ENCODE measurements at places on chromosomes 1 and 21.

- peak; percentile 84 for DNase-seq
Observed at GRCh38 chr1:233326811-233327650, 493 bp upstream of the MAP3K21 start.

- DNase-seq: no peak
Observed at GRCh38 chr1:168419736-168420135, 124.1 kb downstream of the XCL2 start.

- no peak for DNase-seq
Observed at GRCh38 chr1:42163114-42163513, 1.4 kb downstream of the GUCA2A start.

DNA sequence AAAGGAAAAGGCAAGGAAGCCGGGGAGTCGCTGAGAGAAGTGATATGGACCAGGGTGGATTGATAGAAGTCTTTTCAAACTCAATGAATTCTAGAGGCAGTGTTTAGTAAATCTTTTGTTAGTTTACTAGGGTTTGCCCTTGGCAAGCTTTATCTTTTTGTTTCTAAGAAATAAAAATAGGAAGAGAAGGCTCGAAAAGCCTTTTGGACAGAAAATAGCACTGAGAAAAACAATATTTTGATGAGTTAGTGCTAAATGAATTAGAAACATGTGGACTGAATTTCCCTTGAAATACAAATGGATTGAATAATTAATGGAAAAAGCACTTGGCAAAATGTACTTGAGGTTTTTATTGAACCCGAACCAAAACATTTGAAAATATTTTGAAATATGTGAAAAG, 121.8 kb upstream of the SPAG17 start:
- no peak for DNase-seq

- DNase-seq: no peak
Observed at GRCh38 chr1:90834886-90835660, 118.0 kb upstream of the BARHL2 start.

- DNase-seq: no peak
Observed at GRCh38 chr1:240492832-240493440, 119.0 kb downstream of the GREM2 start.

DNA sequence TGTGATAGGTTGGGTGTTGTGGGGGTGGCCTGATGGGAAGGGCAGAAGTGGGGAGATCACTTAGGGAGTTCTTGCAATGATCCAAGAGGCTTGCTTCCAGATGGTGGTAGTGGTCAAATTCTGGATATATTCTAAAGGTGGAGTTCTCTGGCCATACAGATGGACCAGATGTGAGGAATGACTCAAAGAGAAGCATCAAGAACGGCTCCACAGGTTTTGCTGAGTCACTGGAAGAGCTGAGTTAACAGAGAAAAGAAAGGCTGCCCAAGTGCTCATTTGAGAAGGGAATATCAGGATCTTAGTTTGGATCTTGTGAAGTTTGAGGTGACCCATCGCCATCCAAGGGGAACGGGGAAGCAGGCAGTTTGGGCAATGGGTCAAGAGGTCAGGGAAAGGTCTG, 192.9 kb upstream of the GALNT2 start:
- DNase-seq: no peak

- peak; percentile 67 for DNase-seq
Observed at GRCh38 chr1:205335692-205336091, 14.1 kb upstream of the NUAK2 start.

GRCh38 chr21:17925899-17926298, 106.7 kb upstream of the C21orf91 start:
- no peak for DNase-seq

- no peak for DNase-seq
Observed at GRCh38 chr1:31435471-31436409, 22.7 kb downstream of the SERINC2 start.

- DNase-seq: no peak
Observed at GRCh38 chr1:220692436-220693228, 2.5 kb downstream of the C1orf115 start.

DNA sequence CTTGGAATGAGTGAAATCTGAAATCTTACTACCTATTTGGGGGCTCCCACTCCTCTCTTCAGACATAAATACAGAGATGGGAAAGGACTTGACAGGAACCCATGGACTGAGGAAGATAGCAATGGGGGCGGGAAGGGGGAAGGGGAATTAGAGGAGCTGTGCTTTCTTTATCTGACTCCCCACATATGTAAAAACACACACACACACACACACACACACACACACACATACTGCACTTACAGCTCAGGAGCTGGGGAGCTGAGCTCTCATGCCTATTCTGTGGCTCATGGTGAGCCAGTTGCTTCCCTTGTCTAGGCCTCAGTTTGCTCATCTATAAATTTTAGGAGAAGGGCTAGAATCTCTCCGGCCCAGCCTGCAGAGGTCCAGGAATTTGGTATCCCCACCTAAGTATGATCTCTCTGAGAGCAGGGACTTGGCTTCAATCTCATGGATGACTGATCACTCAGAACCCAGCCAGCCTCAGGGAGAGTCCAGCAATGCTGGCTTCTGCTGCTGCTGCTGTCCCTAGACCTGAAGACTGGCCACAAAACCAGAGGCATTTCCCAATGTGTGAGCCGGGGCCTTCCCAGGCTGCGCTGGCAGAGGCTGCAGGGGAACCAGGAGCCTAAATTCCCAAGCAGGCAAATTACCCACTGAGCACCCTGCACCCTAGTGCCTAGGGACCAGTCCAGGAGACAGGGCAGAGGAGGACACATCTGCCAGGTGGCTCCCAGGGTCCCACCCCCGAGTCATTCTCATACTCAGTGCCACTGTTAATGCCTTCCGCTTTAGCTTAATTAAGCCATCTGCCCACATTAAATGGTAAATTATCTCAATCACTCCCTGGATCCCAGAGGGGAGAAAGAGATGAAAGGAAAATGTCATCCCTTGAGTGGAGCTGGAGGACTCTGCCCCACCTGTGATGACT, 57.5 kb upstream of the RBM15 start:
- DNase-seq: no peak

GRCh38 chr1:16235944-16236510, 956 bp downstream of the CPLANE2 start:
- DNase-seq: peak; percentile 67

DNA sequence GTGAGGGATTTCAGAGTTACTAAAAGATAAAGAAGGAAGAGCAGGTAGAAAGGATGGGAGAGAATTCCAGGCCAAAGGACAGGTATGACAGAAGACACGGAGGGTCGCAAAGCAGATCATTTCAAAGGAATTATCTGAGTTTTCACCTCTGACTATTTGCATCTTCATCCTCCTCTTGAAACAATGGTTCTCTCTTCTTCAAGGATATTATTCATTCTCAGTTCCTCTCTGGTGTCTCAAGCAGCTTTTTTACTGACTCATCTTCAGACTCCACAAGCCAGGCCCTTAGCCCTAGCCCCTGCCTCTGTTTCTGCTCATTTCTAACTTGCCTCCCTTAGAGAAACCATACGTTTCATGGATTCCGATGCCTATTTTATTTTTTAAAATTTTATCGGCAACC, 15.0 kb downstream of the DDX59 start:
- DNase-seq: peak; percentile 36

GRCh38 chr1:75579046-75579445, 31.9 kb downstream of the SLC44A5 start:
- no peak for DNase-seq

GRCh38 chr1:38052750-38053415, 6.3 kb upstream of the POU3F1 start:
- no peak for DNase-seq

- no peak for DNase-seq
Observed at GRCh38 chr1:46522184-46522968, 29.1 kb downstream of the KNCN start.

GRCh38 chr1:26283871-26284596, 4.1 kb downstream of the SH3BGRL3 start:
- DNase-seq: no peak

DNA sequence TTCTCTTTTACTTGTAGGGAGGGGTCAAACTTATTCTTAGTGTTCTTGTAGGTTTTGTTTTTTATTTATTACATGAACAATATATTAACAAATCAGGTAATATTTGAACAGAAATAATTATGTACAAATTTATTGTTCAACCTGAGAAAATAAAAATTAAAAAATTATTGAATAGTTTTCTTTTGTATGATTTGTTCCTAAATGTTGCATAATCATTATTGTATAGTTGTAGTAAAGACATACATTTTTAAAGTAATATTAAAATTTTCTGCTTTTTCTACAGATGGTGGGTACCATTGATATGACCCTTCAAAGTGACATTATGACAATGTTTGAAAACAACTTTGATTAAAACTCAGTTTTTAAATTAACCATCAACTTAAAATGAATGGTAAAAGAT, 15.9 kb upstream of the EPHX4 start:
- DNase-seq: no peak

GRCh38 chr1:10161541-10162290, 48.7 kb upstream of the KIF1B start:
- no peak for DNase-seq

DNA sequence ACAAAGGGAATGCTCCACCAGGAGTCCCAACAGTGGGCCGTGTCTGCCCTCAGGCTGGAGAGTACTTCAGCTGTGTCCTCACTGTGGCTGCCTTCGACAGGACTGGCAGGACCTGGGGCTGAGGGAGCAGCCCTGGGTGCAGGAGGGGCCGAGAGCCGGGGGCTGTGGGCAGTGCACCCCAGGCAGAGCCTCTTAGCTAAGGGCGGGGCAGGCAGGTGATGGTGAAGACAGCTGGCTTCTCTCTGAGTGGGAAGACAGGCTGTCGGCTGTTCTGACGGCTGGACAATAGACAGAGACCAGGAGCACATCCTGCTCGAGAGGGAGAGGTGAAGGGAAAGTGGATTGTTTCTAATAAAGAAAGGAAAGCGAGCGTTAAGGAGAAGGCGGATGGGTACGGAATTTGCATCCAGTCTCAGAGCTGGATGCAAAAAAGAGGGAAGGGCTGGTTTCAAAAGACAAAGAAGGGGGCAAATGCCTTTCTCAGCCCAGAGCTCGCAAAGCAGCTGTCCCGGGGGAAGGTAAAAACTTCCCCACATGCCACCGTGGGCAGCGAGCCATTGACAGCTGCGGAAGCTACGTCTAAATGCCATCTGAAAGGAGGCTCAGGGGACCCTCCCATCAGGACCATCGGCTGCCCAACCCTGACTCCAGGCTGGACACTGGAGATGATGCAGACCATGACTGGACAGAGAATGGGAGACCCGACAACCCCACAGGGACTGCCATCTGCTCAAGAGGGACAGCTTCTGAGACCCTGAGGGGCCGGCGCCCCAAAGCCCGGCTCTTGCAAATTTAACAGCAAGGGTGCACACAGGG, 92.0 kb downstream of the STUM start:
- DNase-seq: no peak

Data from GM19239 (cell line).